ENCODE measurements at places on chromosomes 3 and 15.

GRCh38 chr3:58478781-58479180, 13.1 kb upstream of the KCTD6 start:
- DNase-seq, result no peak

GRCh38 chr15:85406916-85407315, 26.5 kb downstream of the AKAP13 start:
- DNase-seq, result no peak

GRCh38 chr15:79408041-79408440, 24.1 kb upstream of the MINAR1 start:
- DNase-seq, result no peak

DNA sequence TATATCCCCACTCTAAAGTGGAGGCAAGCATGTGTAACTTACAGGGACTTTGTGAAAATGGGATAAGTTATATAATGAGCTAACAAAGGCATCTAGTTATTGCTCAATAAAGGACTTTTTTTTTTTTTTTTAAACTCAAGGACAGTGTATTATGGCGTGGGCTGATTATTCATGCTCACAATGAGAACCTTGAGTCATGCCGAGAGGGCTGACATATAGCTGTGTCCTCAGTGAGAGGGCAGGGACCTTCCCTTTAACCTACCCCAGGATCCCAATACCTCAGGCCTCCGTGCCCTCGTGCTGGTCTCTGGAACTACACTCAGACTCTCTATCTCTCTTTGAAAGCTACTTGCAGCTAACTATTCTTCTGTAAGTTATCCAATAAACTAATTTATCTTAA, 319.9 kb upstream of the ICE2 start:
- DNase-seq, result no peak

GRCh38 chr15:70259640-70260508, 162.2 kb upstream of the TLE3 start:
- DNase-seq, result no peak

DNA sequence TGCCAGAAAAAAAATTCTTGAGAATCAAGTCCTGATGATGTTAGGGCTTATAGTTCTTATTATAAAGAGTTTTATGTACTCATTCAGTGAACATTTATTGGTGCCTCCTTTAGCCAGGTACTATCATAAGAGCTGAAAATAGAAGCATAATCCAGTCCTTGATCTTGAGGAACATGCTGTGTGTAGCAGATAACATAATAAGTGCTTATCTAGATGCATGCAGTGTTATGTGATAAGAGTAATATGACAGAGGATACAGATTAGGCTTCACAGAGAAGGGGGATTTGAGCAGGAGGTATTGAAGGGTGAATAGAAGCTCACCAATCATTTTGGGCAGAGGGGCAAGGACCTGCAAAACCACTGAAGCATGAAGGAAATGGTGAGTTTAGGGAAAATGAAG, 1.1 kb downstream of the CCR2 start:
- no peak for DNase-seq

DNA sequence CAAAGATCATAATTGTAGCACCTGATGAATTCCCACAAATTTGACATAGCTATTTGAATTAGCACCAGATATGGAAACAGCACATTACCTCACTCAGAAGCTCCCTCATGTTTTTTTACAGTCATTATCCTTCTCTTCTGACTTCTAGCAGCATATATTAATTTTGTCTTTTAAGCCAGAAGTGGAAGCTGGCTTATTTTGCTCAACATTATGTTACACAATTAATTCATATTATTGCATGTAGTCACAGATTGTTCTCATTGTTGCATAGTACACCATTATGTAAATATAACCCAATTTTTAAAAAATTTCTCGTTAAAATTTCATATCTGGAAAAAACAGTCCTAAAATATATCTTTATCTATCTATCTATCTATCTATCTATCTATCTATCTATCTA, 762.3 kb downstream of the TUSC7 start:
- DNase-seq, result no peak
